ENCODE measurements at places on chromosomes 2 and 18. TPM values are rescaled to one million over a fixed set of nuclear protein-coding genes. Genes with fewer than 3 reads are reported as not detected.

DNA sequence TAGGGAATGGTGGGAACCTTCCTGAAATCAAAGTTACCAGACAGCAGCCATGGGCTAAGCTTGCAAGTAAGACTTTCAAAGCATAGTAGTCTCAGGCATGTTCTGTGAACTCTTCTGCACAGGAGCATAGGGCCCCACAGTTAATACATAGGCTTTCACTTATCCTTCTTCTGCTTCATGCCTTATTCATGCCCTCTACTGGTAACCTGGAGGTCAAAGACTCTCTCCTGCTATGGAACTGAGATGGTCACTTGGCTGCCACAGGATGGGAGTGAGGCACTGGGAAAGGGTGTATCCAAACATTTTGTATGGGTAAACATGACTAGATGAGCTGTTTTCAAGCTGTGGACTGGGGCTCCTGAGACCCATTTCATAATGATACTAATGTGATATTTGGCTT lies 49.1 kb upstream of the ZNF638 start:
- DNase-seq = no peak

- no peak for DNase-seq
Measured at GRCh38 chr2:2708575-2709430, 377.7 kb upstream of the MYT1L start.

GRCh38 chr18:79760348-79760747 lies 37.4 kb upstream of the KCNG2 start:
- no peak for DNase-seq

The TRIM43 gene
- total RNA-seq = not detected

Measured in aorta (tissue), 5 donors.